Stimulated activated CD8-positive, alpha-beta memory T cell treated with anti-CD3 and anti-CD28 coated beads, Interleukin-7, amount 100 ng/mL, for 48 hours (primary cell): ENCODE measurements at places on chromosomes 12 and 14.

GRCh38 chr14:42475289-42475688, 868.6 kb downstream of the LRFN5 start:
- DNase-seq, result no peak

DNA sequence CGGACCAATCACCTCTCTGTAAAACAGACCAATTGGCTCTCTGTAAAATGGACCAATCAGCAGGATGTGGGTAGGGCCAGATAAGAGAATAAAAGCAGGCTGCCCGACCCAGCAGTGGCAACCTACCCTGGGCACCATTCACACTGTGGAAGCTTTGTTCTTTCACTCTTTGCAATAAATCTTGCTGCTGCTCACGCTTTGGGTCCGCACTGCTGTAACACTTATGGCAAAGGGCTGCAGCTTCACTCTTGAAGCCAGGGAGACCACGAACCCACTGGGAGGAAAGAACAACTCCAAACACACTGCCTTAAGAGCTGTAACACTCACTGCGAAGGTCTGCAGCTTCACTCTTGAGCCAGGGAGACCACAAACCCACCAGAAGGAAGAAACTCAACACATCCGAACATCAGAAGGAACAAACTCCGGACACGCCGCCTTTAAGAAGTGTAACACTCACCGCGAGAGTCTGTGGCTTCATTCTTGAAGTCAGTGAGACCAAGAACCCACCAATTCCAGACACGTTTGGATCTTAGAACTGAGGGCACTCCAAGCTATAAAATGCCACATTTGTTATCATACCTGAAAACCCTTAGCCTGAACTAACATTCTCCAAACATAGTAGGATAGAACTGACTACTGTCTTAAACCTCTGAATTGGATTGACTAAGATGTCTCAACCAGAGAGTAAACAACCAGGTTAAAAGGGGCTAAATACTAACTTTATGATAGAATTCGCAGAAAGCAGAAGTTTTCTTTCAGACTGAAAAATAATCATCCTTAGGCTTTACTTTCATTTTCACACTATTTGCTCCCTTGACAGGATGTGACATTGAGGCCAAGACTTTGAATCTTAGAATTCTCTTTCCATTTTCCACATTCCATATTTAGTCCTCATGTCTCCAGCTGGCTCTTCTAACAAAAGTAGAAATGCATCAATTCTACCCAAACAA, 33.6 kb downstream of the CDKL1 start:
- DNase-seq, result no peak

- no peak for DNase-seq
These were observed 127.5 kb downstream of the GPHN start for GRCh38 chr14:66635435-66635834.

GRCh38 chr12:86194721-86195120, 61.5 kb downstream of the MGAT4C start:
- DNase-seq, result no peak

DNA sequence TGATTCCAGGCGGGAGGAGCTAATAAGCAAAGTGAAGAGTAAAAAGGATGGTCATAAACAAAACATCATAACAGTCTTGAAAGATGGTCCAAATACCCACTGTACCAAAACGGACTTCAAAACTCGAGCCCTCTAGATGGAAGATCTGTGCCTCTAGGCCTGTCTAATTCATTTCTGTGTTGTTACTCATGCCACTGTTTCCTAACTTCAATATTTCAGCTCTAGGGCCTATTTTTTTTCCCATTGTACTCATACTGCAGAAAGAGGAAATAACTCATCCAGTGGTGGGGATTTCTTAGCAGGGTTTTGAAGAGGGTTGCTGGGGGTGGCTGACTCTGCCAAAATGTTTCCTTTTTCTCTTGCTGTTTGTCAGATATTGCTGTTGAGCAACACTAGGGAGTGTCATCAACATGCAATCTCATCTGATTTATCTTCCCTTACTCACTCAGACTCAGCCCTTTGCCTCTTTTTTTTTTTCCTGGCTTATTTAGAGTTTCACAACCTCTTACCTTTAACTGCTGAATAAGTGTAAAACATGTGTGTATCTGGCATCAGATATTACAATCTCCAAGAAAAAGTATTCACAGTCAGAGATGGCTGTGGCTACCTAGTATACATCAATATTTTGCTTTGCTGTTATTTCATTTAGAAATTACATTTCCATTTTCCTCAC, 189.6 kb downstream of the DUSP6 start:
- peak; percentile 39 for DNase-seq

DNA sequence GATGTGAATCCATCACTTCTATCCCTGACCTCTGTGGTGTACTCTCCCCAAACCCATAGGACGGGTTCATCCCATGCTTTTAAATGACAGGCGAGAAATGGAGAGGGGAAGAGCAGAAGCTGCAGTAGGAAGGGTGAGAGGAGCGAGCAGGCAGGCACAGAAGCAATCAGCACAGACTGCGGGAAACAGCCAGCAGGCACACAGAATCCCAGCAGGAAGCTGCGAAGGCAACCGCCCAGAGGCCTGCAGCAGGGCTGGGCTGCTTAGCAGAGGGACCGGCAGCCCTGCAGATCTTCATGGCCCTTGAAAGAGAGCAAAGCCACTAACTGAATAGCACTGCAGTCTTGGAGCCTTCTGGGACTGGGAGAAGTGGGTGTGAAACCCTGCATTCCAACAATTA, 287.0 kb upstream of the FKBP4 start:
- no peak for DNase-seq

GRCh38 chr12:128043317-128043716, 223.7 kb upstream of the TMEM132C start:
- no peak for DNase-seq

DNA sequence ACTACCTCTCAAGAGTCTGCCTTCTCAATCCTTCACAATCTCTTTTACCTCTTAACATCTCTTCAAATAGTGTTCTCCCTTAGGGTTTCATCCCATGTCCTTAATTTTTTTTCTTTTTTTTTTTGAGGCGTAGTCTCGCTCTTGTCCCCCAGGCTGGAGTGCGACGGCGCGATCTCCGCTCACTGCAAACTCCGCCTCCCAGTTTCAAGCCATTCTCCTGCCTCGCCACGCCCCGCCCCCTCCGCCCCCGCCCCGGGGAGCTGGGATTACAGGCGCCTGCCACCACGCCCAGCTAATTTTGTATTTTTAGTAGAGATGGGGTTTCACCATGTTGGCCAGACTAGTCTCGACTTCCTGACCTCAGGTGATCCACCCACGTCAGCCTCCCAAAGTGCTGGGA, 7.0 kb upstream of the BCAT1 start:
- no peak for DNase-seq

GRCh38 chr14:68981139-68981538, 2.0 kb upstream of the ACTN1 start:
- DNase-seq, result no peak

DNA sequence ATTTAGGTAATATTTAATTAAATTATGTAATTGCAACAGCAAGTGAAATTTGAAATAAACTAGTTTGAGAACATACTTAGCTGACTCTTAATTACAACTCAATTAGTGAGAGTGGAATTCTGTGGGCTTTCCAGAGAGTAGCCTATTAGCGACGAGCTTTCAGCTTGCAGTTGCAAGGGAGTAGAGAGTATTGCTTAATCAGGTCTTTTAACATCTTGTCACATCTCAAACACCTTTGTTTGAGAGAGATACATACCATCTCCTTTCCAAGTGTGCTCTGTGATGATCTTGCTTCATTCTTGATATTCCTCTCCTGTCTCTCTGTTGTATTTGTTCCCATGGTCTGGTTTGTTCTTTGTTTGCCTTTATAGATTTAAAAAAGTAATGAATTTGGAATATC, 7.7 kb downstream of the PPP4R4 start:
- no peak for DNase-seq

GRCh38 chr14:35337269-35338255, 45.4 kb downstream of the PSMA6 start:
- no peak for DNase-seq

- DNase-seq, result no peak
These were observed 98.9 kb upstream of the PLEKHG7 start for GRCh38 chr12:92603741-92604432.

DNA sequence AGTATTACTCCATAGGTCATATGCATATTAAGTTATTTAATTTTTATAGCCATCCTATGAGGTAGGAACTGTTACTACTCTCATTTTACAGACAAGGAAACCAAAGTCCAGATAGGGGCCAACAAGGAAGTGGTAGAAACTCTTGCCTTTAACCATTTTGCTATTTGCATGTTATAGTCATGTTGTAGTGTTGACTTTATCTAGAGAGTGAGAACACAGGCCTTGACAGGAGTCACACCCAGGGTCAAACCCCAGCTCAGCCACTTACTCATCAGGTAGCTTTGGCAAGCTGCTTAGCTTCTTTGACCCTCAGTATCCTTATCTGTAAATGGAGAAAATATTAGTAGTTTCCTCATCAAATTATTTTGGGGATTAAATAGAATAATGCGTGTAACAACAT, 156.2 kb downstream of the CAND1 start:
- DNase-seq, result no peak

DNA sequence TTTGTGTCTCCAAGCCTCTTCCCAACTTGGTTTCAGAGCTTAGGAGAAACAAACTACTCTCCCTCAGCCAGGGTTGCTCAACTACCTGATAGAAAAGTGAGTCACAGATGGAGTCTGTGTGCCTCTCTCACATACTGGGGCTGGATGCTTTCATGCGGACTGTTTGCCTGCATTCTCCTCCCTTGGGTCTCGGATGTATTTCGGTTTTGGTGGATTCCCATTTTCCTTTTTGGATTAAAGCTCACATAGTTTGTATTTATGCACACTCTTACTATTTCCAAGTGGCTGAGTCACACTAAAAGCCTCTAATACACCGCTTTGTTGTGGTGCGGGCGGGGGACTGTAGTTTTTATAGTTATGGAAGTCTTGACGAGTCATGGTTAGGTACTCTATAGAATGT, 505.4 kb downstream of the LRFN5 start:
- no peak for DNase-seq

GRCh38 chr12:84601483-84601882, 311.1 kb downstream of the SLC6A15 start:
- DNase-seq, result no peak

DNA sequence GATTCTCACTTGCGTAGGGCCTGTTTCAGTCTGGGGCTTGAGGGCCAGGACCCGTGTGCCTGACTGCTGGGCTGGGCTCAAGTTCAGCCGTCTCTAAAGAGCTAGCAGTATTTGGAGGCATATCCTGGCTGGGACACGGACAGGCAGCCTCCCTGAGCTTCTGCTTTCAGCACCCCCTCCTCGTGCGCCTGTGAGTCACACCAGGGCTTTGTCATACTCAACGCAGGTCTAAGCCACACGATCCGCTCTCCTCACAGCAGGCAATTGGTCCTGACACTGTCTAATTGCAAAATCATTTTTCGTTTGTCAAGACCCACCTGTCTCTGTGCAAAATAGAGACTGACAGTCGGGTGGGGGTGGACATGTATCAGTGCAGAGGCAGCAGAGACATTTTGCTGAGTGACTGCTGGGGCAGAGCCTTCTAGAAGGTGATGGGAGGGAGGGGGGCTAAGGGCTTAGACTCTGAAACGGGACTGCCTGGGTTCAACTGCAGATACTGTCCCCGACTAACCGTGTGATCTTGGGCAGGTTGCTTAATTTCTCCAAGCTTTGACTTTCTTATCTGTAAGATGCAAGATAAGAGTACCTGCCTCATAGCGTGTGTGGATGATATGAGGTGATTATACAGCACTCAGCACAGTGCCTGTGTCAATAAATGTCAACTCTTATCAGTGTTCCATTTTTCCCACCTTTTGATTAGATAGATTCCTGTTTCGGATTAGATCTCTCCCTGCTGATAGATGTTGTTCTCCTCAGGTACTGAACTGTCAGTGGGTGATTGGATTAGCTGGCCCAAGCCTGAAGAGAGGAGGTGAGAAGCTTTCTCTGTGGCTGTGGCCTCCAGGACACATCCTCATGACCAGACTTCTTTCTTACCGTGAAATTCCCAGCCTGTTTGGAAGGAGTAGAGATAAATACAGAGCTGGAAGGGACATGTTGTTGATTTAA, 53.1 kb downstream of the KCNA1 start:
- DNase-seq, result no peak

DNA sequence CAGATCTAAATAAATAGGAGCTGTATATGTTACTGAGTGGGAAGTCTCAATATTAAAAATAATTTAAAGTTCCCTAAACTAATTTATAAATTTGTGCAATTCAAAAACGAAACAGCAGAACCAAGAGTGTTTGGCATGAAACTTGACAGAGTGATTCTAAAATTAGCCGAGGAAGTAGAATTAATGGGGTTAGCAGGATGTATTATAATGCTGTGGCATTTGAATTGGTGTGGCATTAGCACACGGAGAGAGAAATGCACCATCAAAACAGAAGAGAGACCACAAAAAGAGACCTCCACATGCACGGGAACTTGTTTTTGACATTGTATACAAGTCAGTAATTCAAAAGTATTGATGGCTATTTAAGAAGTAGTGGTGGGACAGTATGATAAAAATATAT, 366.0 kb upstream of the RGS6 start:
- no peak for DNase-seq

GRCh38 chr14:32938719-32939253, at the start of gene NPAS3:
NPAS3 (plus strand) TSS chr14:32938879.
- DNase-seq, result no peak

- DNase-seq, result no peak
These were observed 98.4 kb downstream of the C12orf75 start for GRCh38 chr12:105428793-105429395.

- no peak for DNase-seq
These were observed 74.3 kb downstream of the IGF1 start for GRCh38 chr12:102406033-102406584.

- no peak for DNase-seq
These were observed 47.1 kb downstream of the SEC23A start for GRCh38 chr14:39055786-39056474.

- DNase-seq, result no peak
These were observed 1.1 kb upstream of the RBMS2 start for GRCh38 chr12:56520506-56520905.

GRCh38 chr14:23281247-23281646, 4.7 kb downstream of the HOMEZ start:
- DNase-seq, result no peak

DNA sequence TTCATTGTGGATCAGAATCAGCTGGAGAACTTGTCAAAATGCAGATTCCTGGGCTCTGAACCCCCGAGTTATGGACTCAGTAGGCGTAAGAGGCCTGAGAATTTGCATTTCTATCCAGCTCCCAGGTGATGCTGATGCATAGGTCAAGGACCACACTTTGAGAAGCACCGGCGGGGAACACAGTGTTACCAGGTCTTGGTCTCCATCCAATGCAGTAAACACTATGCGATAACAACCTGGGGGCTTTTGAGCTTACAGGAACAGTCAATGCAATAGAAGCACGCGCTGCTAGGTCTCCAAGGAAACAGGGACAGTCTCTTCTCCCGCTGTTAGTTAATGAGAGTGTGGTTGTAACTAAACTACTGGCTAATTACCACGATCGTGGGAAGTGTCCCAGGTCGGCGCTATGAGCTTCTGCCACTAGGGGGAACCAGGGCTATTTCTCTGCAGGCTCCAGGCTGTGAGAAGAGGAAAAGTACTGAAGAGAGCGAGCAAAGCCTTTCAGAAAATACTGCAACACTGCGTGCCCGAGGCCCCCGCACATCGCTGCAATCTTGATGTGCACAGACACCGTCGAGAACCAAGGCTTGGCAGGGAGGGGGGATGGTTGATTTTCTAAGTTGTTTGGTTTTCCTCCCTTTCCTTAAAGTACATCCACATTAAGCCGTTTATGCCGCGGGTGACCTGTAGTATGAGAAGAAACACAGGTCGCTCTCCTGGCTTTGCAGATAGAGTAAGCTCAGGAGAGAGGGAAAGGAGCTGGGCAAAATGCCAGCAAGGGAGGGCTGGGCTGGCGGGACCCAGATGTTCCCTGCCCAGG, 52.0 kb upstream of the KCNA1 start:
- DNase-seq, result peak; percentile 54
